ENCODE measurements at places on chromosomes 6 and 20.
A peak's percentile ranks its signal among the peaks of the same experiment; 100 is the strongest.

GRCh38 chr6:161415302-161415855, 141.5 kb upstream of the AGPAT4 start:
- DNase-seq, result no peak

- no peak for DNase-seq
These were observed 60.2 kb downstream of the MAFB start for GRCh38 chr20:40628877-40629276.

DNA sequence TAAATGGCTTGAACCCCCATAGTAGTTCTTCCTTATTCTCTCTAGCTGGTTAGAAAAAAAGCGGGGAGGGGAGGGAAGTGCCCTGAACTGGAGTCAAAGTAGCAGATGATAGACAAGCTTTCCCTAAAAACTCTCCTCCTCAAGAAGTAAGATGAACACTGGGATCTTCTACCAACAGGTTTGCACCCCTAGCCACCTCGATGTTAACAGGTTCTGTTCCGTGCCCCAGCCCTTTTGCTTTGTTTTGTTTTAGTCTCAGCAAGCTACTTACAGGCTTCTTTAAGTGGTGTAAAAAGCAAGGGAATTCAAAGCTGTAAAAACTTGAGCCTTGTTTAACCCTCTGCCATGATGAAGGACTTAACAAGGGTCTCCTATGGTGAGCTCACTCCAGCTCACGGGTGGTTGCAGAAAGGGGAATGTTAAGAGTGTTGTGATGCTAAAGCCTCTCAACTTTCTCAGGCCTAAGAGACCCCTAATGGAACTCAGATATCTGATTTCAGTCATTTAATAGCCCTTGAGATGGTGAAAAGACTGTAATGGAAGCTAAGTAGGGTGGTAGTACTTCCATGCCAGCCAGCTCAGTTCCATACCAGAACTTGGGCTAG, 106.0 kb downstream of the FOXO3 start:
- DNase-seq, result no peak

- DNase-seq, result no peak
These were observed 114.6 kb upstream of the TAB2 start for GRCh38 chr6:149202952-149203351.

- no peak for DNase-seq
These were observed 3.6 kb upstream of the OSTM1 start for GRCh38 chr6:108078191-108078590.

- no peak for DNase-seq
These were observed 179.9 kb downstream of the PREX1 start for GRCh38 chr20:48647858-48648257.

DNA sequence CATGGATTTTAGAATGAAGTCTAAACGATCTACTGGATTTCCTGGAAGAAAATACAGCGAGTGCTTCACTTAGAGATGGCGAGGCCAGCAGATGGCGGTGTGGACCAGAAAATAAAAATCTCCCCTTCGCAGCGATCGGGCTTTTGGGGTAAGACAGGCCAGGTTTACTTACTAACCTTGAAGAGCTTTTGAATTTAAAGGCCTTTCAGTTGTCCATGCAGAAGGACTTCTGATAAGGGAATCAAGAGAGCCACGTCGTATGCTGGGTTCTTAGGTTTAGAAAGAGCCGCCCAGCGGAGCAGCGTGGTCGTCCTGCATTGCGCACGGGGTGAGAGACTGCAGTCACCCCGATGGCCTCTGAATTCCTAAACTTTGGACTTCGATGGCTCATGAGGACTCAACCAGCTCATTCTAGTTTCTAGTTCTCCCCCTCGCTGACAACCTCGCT, 125.2 kb upstream of the RALGAPA2 start:
- DNase-seq, result peak; percentile 72
